Stimulated activated CD8-positive, alpha-beta memory T cell treated with anti-CD3 and anti-CD28 coated beads, Interleukin-7, amount 100 ng/mL, for 24 hours (primary cell): ENCODE measurements at places on chromosomes 13 and 19.

GRCh38 chr13:109844396-109844795 lies 58.0 kb upstream of the IRS2 start:
- no peak for DNase-seq

DNA sequence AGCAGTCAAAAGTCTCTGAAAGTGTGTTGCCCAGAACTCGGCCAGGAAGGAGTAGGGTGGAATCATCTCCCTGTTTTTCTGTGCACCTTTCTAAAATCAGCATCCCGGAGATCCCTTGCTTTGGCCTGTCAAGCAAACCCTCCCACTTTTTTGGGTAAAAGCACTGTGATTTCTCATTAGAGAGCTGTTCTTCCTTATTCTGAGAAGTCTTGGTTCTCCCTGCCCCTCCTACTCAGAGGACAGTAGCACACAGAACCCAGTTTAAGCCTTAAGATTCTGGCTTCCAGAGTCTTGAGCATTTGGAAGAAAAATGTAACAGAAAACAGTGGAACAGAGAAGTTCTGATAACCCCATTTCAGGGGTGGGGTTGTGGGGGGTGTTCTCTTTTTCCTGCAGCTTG lies 52.6 kb upstream of the KATNAL1 start:
- DNase-seq, result no peak

DNA sequence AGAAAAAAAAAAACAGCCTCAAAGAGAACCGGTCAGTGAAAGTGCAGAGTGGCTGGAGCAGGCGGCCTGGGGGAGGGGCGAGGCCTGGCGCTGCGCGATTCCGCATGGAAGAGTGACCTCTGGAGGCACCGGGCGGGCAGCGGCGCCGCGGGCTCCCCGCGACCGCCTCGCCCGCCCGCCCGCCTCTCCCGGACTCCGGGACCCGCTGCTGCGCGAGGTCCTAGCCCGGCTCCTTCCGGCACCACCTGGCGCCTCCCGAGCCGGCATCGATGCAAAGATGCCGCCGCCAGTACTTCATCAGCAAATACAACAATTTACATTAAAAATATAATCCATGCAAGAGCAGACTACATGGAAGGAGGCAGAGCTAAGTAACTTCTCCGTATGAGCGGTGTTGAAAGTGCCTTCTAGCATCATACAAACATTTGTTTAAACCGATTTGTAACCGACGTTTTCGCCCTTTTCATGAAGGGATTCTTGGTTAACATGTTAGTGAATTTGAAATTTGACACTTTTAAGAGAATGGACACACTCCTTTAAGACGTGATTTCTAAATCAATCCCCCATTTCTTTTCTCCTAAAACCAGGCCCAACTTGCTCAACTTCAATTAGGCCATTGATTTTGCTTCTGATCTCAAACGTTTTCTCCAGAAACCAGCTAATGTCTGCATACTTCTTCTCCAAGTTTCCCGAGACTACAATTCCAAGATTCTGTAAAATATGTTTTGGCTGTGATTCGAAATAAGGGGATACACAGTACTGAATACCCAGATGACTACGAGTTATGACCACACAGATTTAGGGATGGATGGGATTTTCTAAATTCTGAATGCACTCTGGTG lies 2.1 kb downstream of the EFNB2 start:
- no peak for DNase-seq

- no peak for DNase-seq
Observed at GRCh38 chr13:107900775-107901174, 314.6 kb downstream of the LIG4 start.

DNA sequence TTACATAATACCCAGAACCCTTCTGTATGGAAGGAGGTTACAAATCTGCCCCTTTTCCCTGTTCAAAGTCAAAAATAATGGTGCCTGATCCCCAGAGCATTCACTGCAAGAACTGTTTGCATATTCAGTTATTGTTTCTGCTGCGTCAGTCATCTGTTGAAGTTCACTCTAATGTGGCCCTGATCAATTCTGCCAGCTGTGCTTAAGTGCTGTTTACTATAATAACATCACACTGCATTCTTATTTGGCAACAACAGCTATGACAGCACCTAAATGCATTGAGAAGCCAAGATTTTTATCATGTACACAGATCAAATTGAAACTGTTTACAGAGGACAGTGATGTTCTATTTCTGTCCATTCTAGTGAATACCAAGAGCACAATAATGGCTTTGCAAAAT lies 115.9 kb downstream of the DACH1 start:
- DNase-seq, result no peak

DNA sequence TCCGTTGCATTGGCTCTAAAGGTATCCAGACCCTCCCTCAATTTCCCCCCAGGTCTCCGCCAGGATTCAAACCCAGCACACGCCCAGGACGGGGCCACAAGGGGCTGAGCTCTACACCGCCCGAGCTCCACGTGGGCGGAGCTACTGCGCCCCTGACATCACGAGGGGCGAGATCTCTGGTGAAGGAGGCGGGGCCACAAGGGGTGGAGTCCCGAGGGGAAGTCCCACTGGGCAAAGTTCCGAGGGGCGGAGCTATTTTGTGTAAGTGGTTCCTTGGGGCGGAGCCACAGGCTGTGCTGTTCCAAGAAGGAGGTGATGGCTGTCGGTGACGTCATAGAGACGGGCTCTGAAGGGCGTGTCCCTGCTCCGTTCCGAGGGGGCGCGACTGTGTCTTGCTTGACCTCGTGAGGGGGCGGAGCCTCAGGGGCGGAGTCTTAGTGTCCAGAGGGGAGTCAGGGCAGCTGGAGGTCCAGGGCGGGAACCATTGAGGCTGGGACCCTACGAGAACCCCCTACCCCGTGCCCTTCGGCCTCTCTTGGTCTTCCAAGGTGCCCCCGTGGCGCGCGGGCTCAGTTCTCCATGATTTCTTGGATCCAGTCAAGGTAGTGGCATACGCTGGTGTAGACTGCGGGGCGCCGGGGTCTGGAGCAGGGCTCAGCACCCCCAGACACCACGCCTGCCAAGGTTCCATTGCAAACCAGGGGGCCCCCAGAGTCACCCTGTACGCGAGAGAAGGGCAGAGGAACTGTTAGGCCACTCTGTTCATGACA lies 1.3 kb upstream of the KLK8 start:
- no peak for DNase-seq

GRCh38 chr19:55463583-55464031 lies 944 bp downstream of the C19orf85 start:
- no peak for DNase-seq

DNA sequence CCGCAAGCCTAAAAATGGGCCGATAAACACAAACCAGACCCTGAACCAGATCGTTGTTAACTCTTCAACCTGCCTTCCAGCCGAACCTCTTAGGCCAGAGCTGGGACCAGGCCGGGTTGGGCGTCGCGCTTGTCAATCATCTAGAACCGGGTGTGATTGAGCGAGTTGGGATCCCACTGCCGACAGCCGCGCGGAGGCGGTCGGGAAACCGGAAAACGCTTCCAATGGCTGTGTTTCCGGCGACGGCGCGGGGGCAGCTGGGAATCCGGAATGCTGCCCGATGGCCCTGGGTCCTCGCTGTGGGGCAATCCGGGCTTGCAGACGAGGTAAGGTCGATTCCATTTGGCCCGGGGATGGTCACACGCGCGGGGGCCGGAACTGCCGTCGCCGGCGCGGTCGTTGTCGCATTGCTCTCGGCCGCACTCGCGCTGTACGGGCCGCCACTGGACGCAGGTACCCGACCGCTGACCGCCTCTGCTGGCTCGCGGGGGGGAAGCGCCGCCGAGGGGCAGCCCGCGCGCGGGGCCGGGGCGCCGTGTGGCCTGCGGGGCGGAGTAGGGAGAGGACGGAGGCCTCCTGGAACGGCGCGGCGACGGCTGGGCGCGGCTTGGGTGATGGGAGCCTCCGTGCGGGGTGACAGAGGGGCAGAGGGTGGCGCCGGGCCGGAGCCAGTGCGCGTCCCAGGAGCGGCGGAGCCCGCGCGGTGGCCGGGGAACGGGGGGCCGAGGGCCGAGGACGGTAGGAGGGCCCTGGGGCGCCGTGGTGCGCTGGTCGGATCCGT lies at the start of gene NAXD:
Gene NAXD (plus strand): TSS at position 224 of the 781 bp plus-strand sequence. CDS start 57 bp downstream, at position 281.
- DNase-seq, result peak; percentile 63

- no peak for DNase-seq
Observed at GRCh38 chr19:3239367-3239766, 14.9 kb downstream of the CELF5 start.

DNA sequence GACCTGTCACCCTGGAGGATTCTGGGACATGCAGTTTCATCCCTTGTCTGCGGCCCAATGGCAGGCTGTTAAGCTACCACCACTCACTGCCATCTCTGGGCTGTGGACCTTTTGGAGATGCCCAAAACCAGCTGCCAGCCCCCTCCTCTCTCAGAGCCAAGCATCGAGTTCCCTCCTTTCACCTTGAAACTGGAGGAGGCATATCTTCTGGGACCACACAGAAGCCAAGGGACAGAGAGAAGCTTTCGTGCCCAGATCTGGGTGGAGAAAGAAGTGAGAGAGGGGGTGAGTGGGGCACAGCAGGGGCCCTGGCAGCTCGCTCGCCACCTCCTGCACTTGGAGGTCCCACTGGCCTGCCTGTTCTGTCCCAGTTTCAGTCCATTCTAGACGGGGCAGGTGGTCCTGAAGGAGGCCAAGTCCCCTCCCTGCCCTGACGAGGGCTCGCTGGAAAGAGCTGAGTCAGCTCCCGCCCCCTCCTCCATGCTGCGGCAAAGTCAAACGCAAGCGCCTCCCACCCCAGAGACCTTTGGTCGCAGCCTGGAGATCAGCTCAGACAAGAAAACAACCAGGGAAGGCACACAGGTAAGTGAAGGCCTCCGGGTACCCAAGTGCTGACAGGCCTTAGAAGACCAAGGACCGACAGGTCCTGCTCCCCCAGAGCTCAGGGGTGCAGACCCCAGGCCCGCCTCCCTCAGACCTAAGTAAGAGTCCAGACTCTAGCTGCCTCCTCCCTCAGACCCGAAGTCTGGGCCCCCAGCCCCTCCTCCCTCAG lies 3.8 kb downstream of the BCAT2 start:
- DNase-seq, result no peak
